Fibroblast of skin of scalp (primary cell): ENCODE measurements at places on chromosomes 7 and 10.

GRCh38 chr7:35681231-35682029 is 13.5 kb downstream of the HERPUD2 start:
- peak; percentile 32 for DNase-seq

DNA sequence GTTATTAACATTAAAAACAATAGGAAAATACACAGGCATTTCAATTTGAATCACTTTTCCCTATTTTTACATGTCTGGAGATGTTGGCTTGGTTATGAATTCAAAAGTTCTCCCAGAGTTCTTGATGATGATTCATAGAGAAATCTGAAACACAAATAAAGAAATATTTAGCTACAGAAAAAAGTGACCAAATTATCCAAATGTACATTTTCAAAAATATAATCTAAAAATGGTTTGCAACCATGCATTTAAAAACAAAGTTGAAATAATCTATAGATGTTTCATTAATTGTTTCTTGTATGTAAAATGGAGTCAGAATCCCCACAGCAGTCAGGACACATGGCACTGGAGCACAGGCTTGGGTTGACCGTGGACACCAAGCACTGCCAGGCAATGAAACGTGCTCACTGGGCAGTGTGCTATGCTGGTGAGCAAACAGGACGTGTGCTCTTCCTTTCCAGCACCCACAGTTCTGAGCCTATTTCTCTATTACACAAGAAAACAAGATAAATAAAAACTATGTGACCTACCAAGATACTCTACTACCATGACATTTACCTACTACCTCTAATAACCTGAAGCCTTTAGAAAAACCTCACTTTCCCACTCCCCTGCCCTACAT is 44.1 kb upstream of the PTPRN2 start:
- no peak for DNase-seq

DNA sequence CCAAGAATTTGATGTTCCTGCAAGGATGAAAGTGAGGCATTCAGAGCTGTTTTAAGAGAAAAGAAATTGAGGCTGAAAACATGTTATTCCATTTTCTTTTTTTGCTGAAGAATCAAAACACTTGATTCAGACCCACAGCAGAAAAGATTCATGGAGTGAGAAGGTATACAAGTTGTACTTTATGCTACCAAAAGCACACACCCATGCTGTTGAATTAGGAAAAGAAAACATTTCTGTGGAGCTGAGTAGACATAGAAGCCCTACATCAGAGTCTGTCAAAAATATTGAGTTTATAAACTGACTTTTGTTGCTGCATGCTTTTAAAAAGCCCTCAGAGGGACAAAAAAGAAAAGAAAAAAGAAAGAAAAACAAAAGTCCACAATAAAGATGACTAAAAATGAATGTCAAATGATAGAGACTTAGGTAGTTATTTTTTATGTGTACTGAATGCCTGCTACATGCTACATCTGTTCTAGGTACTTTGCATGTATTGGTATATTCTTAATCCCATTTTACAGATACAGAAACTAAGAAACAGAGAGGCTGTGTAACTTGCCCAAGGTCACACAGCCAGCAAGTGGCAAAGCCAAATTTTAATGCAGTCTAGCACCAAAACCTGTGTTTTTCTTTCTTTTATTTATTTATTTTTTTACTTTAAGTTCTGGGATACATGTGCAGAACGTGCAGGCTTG is 71.7 kb upstream of the PALS2 start:
- DNase-seq: no peak

DNA sequence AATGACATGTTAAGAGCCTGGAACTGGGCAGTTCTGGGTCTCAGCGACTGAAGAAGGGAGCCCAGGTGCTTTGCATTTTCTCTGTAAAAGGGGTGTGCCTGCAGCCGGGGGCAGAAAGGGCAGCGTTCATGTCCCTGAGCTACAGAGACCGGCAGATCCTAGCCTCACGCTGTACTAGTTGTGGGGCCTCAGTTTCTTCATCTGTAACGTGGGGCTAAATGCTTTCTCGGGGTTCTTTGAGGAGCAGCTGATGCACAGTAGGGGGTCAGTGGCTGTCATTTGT is 79.6 kb downstream of the NEURL1 start:
- no peak for DNase-seq

GRCh38 chr7:80749270-80749669 is 110.8 kb downstream of the CD36 start:
- DNase-seq: no peak

DNA sequence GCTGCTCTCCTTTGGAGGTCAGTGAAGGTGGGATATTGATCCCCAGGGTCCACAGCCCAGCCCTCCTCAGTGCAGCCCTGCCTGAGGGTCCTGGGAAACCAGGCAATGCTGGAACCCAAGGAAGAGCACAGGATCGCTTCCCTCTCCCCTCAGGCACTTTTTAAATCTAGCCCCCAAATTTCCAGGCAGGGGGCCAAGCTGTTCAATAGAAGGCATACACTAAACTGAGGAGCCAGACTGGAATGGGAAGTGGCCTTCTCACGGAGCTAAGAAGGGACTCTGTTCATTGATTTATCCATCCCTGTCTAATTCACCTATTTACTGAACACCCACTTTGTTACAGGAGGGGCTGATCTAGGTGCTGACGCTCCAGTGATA is 60.3 kb downstream of the GLI3 start:
- DNase-seq: no peak

- DNase-seq: no peak
Observed at GRCh38 chr10:20746856-20747255, 150.3 kb downstream of the NEBL start.

- DNase-seq: no peak
Observed at GRCh38 chr10:19169041-19169440, 120.4 kb downstream of the MALRD1 start.

DNA sequence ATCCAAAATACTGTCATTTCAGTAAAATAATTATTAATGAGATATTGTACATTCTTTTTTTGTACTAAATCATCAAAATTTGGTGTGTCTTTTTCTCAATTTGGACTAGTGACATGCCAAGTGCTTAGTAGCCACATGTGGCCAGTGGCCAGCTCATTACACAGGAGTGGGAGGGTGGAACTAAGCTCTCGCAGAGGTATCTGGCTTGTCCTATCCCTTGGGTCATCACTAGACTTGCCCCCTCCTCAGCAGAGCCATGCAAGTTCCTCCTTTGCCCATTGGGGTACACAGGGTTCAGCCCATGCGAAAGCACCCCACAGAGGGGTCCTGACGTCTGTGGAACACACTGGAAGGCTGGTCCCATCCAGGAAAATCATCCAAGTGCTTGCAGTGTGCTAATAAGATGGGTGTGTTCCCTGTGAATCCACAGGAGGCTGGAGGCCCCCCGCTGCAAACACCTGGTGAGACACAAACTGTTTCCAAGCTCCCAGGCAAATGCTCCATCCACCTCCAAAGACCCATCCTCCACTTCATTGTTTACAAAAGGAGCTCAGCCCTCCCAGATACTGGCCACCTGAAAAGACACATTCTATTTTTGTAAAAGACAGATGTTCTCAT is 1.3 kb downstream of the ARHGAP22 start:
- no peak for DNase-seq

DNA sequence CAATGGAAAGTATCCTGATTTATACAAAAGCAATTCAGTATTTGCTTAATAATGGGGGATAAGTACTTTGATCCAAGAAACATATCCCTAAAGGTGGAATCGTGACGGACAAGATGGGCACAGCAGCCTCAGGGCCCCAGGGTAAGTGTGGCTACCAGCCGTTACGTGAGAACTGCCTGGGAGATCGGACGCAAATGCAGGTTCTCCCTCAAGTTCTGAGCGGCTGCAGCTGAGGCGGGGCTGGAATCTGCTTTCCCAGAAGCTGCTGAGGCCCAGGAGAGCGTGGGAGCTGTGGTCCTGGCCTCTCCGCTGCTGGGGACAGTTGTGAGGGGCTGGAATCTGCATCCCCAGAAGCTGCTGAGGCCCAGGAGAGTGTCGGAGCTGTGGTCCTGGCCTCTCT is 13.5 kb downstream of the FOXL3 start:
- no peak for DNase-seq

GRCh38 chr7:122291189-122291588 is 13.4 kb downstream of the FEZF1 start:
- DNase-seq: no peak

- no peak for DNase-seq
Observed at GRCh38 chr10:128537834-128538330, 411.7 kb upstream of the MKI67 start.

GRCh38 chr7:47088329-47089067 is 493.4 kb downstream of the TNS3 start:
- DNase-seq: peak; percentile 73

DNA sequence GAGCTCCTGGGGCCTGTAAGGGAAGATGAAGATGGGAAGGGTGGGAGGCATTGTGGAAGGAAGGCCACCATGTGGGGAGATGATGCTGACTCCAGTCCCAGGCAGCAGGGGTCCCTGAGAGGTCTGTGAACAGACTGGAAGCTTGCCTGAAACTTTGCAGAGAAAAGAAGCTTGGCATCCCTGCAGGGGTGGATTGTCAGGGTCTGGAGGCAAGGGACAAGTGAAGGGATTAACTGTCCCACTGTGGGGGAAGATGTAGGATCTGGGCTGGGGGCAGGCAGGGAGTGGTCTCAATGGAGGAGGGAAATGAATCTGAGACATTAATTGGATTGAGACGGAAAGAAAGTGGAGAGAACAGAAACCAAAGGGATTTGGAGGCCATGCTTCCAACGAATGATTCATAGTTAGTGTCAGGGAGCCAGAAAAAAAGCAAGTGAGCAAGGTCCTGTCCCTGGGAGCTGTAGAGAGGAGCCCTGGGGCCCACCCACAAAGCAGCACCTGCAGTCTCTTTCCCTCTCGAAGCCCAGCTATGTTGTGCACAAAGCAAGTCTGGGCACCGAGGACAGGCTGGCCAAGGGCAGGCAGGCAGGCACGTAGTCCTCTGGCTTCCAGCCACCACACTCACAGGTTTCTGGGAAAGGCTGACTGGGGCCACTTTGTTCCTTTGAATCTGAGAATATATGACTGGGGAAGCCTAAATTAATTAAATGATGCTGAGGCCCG is 4.7 kb upstream of the SLC18A3 start:
- DNase-seq: no peak

GRCh38 chr7:11420049-11420448 is 411.9 kb downstream of the THSD7A start:
- DNase-seq: no peak

GRCh38 chr7:50513166-50513871 is 51.9 kb downstream of the DDC start:
- no peak for DNase-seq

DNA sequence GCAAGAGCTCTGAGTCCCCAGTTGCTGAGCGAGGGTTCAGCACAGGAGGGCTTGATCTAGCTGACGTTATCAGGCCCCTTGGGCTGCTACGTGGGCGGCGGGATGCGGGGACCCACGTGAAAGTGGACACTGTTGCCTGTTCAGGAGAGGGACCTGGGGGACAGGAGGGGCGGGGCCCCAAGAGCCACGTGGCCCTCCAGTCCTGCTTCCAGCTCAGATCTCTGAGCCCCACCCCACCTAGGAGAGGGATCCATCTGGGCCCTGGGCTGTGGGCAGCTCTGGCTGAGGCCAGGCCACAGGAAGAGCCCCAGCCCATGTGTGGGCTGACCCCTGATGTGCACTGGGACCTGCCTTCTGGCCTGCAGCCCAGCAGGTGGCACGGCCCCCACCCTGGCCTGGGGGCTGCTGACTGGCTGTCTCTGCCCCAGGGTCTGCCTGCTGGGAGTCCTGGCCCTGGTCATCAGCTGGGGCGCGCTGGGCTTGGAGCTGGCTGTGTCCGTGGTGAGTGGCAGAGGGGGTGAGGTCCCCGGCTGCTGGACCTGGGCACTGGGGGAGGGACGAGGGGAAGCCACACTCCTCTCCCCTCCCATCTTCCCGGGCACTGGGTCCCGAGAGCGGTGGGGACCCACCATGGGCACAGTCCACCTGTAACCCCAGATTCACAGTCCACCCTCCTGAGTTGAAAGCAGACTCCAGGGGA is 17.5 kb downstream of the TTYH3 start:
- no peak for DNase-seq

DNA sequence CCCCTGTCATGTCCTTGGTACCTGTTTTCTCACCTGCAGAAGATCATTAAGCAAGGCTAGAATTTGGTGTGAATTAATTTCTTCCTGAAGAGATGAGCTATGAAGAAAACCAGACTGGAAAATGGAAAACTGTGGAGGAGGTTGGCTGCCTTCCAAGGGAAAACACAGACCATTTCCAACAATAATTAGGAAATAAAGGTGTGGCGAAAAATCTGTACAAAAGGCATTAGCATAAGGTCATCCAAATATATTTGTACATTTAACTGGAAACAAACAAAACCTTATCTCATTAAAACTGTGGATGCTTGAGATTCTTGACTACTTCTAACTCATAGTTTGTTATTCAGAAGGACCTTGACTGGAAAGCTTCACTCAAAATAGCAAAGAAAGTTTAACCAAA is 1.7 kb downstream of the STN1 start:
- DNase-seq: no peak

DNA sequence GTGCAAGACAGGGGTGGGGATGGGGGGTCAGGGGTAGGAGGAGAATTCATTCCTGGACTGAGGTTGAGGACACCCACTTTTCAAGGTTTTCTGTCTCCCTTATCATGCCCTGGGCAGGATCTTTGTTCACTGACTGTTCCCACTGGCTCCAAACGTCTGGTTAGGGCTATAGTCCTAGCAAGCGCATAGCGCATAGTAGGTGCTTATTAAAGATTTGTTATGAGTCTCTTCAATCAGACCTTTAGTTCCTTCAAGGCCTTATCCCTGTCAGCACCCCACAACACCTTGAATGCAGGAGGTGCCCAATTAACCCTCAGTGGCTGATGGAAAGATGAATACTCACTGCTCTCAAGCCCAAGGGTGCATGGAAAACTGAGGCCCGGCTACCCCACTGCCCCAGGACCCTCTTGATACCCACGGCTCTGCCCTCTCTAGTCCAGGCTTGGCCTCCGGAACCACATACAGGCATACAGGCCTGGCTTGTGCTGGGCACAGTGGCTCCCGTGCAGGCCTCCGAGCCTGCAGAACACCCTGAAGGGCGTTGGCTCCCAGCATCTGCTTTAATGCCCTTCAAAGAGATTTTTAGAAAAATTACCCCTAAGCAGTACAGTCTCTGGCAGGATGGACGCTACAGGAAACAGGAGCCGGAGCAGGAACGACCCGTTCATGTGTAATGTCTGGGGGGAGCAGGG is 177.7 kb downstream of the SH3PXD2A start:
- DNase-seq: no peak

DNA sequence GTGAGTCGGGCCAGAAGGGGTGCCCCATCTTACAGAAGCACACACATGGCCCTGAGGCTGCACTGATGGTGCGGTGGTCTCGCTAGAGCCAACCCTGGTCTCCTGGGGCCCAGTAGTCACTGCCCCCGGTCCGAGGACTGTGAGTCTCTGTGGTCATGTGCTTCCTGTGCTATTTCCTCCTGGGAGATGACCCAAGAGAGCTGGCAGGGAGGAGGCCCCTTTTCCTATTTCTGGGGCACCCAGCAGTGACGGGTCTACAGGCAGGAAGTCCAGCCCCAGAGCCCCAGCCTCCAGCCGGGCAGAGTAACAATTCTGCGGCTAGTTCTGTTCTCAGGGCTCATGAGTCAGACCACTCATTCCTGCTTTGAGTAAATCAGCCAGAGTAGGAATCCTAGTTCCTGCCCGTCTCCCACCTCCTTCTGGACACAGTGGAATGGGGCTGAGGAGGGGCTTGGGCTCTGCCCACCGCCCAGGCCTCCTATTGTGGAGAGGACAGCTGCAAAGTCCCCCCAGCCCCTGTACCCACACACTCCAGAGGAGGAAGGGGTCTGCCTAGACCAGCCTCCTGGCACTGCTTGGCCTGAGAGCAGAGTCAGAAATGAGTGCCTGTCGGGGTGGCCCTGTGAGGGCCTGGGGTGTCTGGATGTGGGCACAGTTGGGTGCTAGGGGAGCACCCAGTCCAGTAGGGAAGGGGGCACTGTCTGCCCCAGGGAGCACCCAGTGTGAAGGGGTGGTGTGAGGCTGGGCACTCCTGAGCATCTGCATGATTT is 80.5 kb upstream of the PPIF start:
- peak; percentile 93 for DNase-seq
